ENCODE measurements at places on chromosomes 1 and 21.

DNA sequence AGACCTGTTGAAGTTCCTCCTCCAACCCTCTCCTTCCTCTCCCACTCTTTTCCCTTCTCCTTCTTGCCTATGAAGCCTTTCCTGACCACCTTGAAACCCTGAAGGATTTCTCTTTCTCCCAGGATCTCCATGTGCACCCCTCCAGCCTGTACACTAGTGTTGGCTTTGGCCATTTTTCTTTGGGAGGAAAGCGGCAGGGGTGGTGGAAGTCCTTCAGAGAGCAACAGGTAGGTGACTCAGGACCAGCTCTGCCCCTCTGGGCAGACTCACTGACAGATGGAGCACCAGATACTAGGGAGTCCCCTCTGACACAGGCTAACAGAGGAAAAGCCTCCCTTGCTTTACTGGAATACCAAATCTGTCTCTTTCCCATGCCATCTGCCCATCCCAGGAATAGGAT is 4.6 kb downstream of the SLC26A9 start:
- DNase-seq = no peak

DNA sequence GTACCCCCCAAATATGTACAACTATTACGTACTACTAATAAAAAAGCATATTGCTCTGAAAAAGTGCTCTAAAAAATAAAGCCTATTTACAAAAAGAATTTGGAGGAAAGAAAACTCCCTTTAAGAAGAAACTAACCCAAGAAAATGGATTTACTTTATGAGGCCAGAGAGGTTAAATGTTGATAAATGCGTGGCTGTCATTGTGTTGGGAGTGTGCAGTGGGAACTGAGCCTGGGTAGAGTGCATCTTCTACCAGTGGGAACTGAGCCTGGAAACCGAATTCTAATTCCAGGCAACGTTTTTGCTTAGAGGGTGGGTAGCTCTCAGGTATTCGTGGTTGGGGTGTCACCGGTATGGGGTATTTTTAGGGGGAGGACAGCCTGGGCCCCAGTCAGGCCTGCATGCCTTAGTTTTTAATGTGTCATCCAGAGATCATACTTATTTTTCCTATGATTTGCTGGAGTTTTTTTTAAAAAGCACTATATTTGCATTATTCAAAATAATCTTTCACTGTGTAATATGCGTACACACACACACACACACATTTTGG is 24.1 kb upstream of the RNF187 start:
- no peak for DNase-seq

DNA sequence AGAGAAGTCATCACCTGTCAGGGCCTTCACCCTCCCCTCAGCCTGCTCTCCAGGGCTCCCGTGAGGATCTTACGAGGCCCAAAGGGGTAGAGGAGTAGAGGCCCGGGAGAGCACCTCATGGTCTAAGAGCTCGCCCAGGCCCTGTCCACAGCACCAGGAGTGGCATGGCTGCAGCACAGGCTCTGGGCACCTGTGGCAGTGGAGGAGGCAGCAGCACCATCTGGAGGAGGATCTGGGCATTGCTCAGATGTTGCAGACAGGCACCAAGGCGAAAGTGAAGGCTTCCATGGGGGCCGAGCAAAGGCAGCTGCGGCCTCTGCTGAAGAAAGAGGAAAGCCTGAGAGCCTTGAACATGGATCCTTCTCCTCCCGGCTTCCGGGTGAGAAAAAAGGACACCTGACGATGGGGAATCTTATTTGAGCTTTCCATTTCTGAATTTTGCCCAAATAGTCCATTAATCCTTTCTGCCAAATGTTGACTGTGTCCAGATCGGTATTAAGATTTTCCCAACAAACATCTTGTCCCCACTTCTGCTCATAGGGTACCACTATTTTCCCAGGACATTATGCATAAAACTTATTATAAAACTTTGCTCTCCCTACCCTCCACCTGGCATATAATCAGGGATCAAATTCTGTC is 604.7 kb downstream of the PTPRC start:
- DNase-seq = peak; percentile 15

DNA sequence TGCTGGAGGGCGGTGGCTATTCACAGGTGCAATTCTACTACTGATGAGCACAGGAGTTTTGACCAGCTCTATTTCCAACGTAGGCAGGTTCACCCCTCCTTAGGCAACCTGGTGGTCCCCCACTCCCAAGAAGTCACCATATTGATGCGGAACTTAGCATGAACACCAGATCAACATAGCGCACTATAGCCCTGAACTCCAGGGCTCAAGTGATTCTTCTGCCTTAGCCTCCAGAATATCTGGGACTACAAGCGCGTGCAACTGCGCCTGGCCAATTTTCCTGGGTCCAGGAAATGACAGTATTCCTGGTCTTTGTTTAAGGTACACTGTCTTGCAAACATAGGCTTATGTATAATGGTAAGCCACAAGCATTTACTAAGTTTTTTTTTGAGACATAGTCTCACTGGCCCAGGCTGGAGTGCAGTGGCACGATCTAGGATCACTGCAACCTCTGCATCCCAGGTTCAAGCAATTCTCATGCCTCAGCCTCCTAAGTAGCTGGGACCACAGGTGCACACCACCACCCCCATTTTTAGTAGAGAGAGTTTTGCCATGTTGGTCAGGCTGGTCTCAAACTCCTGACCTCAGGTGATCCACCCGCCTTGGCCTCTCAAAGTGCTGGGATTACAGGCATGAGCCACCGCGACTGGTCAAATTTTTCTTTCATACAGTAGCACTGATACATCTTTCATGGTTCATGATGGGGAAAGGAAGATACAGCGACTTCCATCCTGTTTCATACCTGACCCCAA is 12.6 kb downstream of the MCL1 start:
- no peak for DNase-seq

GRCh38 chr1:227939791-227940771 is 7.7 kb downstream of the WNT9A start:
- no peak for DNase-seq

GRCh38 chr1:116404699-116405098 is 31.7 kb downstream of the ATP1A1 start:
- DNase-seq = no peak

DNA sequence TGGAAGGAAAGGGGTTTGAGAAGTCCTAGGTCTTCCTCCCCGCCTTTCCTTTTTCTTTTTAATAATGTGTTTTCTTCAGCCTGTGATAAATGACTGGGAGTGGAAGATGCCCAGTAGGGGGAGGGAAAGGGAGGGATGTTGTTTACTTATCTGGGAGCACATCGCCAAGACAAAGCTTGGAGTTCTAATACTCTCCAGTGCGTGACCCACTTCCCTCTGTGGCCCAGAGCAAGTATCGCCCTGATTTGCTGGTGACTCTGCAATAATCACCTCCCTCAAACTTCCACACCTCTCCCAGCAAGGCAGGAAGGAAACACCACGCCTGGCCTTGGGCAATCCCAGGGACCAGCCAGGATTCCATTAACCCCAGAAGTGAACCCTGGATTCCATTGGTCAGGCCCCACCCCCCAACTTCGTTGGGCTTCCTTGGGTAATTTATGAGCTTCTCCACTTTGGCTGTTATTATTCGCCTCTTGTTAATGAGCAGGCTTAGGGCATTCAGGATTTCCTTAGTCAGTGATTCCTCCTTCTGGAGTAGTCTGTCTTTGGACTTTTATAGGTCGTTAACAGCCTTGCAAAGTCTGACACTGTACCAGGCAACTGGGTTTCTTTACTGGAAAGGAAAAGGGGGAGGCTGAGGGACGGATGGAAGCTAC is 24.3 kb upstream of the GRHL3 start:
- no peak for DNase-seq

- no peak for DNase-seq
Observed at GRCh38 chr1:48718116-48718630, 58.5 kb downstream of the BEND5 start.

DNA sequence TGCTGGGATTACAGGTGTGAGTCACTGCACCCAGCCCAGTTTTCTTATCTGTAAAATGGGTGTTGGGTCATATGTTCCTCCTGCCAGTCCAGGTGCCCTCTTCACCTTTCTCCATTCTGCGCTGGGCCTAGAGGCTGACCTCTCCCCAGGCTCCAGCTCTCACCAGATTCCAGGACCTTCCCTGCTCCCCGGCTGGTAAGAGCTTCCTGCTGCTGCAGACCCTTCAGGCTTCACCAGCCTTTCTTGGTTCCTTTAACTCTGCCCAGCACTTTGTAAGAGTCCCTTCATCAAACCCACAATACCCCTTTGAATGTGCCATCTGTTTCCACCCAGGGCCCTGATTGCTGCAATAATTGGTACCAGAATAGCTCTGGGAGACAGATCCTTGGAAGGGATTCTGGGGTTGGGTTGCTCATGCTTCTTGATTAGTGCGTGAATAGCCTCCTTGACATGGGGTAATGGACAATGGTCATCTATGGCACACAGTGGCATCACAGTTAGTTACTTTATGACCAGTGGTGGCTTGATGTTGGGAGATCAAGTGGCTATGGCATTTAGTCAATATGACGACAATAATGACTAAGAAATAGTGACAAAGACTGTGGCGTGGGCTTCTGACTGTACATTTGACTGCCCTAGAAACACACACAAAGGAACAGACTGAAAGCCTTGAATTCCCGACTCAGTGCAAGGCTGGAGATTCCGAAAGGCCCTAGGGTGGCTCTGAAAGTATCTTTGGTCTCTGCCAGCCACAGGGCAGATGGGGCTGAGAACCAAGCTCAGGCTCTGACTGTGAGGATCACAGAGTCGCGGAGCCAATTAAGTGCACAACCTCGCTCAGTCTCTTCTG is 67.3 kb downstream of the SLC9A1 start:
- DNase-seq = no peak

GRCh38 chr1:226650236-226650841 is 88.7 kb downstream of the ITPKB start:
- no peak for DNase-seq

DNA sequence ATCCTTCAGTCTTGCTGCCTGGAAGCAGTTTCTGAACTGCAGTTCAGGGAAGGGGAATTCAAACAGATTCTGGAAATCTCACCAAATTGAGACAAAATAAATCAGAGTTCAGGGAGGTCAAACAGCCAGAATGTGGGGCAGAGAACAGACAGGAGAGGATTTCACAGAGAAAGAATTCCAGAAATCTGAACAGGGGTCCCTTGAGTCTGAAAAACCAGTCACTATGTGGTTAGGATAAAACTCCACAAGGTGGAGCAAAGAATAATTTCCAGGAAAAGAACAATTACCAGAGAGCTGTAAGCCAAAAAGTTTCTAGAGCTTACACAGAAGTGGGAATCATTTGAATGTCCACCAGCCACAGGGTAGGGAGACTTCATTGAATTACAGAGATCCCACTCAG is 84.7 kb downstream of the URB2 start:
- no peak for DNase-seq

DNA sequence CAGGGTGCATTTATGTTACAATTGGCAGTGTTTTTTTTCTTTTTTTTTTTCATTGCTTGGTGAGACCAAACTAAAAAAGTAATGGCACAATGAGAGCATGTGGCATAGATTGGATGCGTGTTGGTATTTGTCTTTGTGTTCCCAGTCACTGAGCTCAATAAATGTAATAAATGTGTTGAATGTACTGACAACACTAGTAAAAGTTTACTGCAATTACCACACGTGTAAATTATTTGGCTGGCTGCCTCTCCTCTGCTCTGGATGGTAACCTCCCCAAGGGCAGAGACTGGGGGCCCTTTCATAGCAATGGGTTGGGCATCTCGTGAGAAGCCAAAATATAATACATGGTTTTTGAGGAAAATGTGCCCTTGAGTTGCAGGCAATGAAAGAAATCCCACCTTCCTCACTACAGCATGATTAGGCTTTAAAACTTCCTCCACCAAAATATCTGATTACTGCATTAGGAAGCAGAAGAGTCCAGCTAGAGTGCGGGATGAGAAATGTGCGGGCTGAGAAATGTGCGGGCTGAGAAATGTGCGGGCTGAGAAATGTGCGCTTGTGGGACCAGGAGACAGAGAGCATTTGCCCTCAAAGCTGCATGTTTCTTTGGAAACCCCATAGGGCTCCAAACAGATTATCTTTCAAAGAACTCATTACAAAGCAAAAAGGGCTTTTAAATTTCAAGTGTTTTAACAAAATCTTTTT is 58.5 kb downstream of the CDC7 start:
- DNase-seq = no peak

GRCh38 chr1:62784509-62785365 is 805 bp downstream of the ATG4C start:
- no peak for DNase-seq

GRCh38 chr1:88451856-88452255 is 232.2 kb upstream of the PKN2 start:
- no peak for DNase-seq

DNA sequence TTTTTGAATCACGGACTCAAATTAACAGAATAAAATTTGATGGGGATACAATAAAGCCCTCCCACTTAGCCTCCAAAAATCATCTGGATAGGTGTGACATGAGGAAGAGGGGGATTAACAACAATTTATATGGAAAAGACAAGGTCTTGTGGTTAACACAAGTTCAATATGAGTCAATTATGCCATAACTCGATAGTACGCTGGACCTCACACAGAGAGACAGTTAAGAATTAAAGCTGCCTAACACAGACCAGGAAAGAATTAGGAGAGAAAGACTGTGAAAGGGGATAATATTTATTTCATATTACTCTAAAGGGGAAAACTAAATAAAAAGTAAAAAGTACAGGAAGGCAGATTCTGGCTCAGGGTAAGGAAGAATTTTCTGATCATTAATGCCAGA is 243.7 kb upstream of the LYPLAL1 start:
- no peak for DNase-seq

DNA sequence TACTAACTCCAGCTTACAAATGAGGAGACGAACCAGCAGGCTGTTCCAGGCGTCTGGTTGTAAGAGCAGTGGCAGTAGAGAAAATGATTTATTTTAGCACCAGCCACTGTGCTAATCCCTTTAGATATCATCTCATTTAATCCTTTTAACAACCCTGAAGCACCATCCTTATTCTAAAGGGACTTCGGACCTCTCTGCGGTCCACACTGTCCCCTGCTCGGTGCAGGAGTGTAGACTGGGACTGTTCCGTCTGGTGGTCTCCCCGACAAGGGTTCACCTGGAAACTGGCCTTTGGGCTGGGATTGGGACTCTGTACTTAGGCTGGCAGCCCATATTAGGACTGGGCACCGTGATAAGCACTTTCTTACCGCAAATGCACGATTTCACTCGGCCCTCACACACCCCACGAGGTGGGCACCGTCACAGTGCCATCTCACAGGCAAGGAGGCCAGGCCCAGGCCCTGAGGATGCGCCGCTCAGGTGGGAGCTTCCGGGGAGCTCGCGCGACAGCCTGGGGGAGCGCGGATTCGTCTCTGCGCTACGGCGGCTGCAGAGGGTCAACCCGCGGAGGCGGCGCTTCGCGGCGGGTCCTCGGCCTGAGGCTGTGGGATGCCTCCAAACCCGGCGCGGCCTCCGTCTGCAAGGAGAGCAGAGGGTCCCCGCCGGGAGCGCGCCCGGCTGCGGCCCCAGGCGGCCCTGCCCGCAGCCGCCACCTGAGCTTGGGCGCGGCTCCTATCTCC is 45.2 kb downstream of the ATP1A1 start:
- peak; percentile 82 for DNase-seq

- no peak for DNase-seq
Observed at GRCh38 chr1:216032961-216033614, 390.2 kb downstream of the USH2A start.

GRCh38 chr1:61782771-61783170 is 40.5 kb downstream of the PATJ start:
- DNase-seq = no peak
